ENCODE measurements at places on chromosomes 5 and 9.

GRCh38 chr9:121786543-121786948 is 135.1 kb downstream of the DAB2IP start:
- no peak for DNase-seq

- DNase-seq, result no peak
Observed at GRCh38 chr5:144307736-144308135, 137.1 kb downstream of the KCTD16 start.

DNA sequence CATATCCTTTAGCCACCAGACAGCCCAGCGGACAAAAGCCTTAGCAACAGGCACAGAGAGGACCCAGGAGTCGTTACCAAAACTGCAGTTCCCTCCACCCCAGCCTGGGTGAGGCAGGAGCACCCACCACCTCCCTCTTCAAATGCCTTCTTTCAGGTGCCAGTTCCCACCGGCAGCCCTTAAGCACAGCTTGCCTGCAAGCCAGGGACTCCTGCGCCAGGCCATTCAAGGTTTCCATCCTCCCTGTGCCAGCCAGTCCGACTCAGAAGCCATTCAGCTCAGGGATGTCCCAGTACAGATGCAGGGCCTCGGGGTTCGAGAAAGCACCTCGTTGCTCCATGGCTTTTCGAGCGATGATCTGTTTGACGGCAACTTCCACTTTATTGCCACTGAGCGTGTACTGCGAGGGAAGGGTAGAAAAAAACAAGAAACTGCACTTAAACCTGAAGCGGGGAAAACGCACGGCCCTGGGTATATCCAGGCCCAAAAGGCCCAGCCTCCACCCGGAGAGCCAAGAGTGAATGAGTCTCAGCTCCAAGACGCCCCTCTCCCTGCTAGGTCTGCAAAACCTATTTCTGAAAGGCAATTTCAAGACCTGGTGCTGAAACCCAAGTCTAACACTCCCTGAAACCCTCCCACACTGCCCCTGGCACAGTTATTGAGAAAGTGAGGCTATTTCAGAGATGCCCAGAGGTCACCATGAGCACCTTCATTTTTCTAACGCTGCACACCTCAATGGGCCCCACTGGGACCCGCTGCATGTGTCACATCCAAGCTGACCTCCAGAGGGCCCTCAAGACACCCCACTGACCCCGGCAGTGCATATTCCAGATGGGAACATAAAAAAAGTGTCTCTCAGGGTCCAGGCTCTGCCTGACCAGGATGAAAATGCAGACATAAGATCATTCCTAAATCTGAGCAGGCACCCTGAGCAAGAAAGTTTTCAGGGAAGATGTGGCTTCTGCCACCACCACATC is 36.8 kb upstream of the ZNF354A start:
- DNase-seq, result no peak

- no peak for DNase-seq
Observed at GRCh38 chr5:160978944-160979343, 126.9 kb upstream of the ATP10B start.

- DNase-seq, result no peak
Observed at GRCh38 chr5:167790462-167791260, 500.8 kb upstream of the WWC1 start.

- DNase-seq, result no peak
Observed at GRCh38 chr9:90870621-90871326, 69.2 kb downstream of the SYK start.

DNA sequence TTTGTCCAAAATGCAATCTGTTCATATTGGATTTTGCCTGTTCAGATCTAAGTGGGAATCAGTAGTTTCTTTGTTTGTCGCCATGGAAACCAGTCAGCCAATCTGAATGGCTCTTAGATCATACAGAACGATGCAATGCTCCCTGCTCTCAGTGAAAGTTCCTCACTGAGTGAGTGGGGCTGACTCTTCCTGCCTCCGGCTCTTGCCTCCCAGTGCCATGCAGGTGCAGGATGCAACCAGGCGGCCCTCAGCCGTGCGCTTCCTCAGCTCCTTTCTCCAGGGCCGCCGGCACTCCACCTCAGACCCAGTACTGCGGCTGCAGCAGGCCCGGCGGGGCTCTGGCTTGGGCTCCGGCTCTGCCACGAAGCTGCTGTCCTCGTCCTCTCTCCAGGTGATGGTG is at the start of gene PTPDC1:
PTPDC1 (plus strand) TSS at position 151 of the 400 bp plus-strand sequence; CDS start at position 218, 67 bp downstream.
- peak; percentile 65 for DNase-seq

DNA sequence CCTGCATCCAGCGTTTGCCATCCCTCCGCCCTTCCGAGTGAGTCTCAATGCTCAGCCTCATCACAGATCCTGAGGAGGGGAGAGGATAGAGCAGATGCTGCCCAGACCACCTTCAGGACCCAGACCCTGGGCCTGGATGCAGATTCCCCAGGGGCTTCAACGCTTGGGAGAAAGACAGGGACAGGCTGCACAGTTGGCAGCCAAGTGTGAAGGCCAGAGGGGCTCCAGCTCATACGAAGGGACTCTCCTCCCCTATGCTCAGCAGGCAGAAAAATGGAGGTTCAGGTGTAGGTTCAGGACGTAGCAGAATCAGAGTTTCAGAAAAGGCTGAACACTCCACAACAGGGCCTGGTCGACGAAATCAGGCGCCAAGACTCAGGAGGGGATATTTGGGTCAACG is 378.5 kb upstream of the IRX1 start:
- DNase-seq, result no peak

GRCh38 chr9:31536471-31536870 is 848.0 kb upstream of the ACO1 start:
- DNase-seq, result no peak

- DNase-seq, result no peak
Observed at GRCh38 chr9:77710316-77710715, 62.2 kb upstream of the GNA14 start.

- DNase-seq, result no peak
Observed at GRCh38 chr9:77663754-77664153, 15.6 kb upstream of the GNA14 start.

GRCh38 chr5:38404667-38405276 is 146.4 kb downstream of the EGFLAM start:
- DNase-seq, result no peak

DNA sequence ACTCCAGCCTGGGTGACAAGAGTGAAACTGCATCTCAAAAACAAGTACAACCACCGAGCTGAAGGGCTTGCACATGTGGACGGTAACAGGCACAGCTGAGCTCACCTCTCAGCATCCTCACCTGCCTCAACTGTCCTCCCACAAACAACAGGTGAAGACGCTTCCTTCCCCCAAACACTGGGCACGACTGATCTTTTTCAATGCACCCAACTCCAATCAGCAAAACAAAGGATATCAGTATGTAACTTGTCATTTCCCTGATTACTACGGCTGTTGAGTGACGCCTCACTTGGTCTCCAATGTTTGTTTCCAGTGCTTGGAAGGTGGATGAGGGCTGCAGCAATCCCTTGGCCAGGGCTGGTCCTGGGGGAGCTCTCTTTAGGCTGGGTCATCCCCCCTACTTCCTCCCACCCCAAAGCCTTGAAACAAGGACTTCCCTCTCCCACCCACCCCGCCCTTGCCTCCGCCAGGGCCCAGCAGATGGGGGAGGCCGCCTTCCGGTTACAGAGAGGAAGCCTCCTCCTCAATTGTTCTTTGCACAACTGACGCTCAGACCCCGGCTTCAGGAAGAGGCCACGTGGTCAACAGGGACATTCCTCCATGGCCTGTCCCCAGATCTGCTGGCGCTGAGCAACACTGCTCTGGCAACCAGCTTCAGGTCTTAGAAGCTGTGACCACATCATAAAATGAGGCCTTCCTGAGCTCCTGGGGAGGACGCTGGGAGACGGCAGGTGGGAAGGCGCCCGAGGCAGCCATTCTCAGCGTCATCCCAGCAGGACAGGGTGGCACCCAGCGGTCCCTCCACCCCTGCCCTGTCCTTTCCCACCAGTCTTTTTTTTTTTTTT is 5.9 kb downstream of the FAM78A start:
- no peak for DNase-seq

- no peak for DNase-seq
Observed at GRCh38 chr9:76984486-76984885, 35.0 kb upstream of the FOXB2 start.

DNA sequence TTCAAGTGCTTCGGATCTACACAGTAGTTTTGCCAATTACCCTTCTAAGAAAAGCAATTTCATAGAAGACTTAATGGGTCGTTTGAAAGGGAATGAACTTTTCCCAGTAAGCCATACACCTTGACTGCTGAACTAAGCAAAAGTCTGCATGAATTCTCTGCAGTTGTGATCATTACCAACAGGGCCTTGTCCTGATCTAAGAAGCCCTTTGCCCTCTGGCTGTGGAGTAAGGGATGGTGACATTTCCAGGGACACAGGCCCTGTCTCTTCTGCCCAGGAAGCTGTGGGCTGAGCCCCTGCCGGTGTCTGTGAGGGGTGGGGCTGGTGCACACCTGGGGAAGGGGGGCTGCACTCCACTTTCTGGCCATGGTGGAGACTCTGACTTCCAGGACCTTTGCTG is 30.5 kb downstream of the ZDHHC11 start:
- DNase-seq, result no peak

DNA sequence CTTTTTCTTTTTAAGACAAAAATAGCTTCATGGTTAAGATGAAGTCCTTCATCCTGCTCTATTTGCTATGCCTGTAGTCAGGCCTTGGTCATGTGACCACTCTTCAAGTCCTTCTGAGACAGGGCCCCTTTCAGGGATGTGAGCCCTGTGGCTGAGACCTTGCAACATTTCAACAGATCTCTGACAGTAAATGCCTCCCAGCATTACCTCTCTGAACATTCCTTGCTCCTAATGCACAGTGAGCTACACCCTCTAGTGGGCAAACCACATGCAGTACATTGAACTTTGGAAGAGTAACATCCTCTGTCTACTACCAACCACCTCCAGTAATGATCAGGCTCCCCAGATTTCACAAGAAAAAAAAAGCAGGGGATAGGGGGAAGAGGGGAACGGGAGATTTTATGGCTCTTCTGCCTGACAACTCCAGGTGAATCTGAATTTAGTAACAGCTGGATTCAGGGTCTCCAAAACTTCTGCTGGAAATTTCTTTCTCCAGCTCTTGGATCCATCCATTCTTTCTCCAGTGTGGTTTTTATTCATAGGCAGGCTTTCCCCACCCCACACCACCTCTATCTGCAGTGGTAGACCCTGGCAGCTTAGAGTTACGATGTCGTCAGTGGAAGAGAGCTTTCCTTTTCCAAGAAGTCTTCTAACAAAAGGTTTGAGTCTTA is 8.9 kb upstream of the FBXO38 start:
- peak; percentile 5 for DNase-seq

DNA sequence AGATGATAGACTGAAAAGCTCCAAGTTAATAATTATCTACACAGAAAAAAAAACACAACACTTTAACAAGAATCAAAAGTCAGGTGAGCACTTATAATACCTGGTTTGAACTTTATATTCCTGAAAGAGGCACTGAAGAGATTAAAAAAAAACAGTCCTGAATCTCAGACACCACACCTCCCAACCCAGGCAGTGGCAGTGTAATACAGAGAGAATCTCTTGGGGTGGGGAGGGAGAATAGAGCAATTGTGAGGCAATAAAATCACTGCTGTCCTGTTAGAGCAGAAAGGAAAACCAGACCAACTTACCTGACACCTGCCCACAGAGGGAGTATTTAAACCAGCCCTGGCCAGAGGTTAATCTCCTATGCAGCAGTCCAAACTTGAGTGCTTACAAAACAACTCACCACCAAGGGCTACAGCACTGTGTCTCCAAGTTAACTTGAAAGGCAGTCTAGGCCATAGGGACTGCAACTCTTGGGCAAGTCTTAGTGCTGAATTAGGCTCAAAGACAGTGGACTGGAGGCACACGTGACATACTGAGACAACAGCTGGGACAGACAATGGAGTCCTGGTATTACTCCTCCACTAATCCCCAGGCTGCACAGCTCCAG is 54.2 kb downstream of the SLCO4C1 start:
- DNase-seq, result no peak

DNA sequence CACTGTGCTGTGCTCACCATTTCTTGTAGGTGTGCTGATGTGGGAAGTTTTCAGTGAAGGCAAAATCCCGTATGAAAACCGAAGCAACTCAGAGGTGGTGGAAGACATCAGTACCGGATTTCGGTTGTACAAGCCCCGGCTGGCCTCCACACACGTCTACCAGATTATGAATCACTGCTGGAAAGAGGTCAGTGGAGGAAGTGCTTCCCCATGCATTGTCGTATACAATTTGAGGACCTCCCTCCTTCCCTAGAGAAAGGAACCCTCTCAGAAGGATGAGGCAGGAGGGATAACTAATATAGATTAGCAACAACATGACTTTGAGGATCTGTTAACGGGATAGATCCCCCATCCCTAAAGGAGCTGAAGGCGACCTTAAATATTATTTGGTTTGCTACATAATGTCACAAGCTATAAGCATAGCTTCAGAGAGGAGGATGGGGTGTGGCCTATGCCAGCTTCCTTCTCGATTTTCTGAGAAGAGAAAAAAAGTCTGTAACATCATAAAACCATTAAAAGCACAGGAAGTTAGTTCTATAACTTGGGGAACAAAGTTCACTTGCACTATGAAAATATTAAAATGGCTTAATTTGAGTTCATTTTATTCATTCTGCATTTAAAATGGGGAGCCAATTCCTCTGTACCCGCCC is 17.0 kb upstream of the CYFIP2 start:
- no peak for DNase-seq

DNA sequence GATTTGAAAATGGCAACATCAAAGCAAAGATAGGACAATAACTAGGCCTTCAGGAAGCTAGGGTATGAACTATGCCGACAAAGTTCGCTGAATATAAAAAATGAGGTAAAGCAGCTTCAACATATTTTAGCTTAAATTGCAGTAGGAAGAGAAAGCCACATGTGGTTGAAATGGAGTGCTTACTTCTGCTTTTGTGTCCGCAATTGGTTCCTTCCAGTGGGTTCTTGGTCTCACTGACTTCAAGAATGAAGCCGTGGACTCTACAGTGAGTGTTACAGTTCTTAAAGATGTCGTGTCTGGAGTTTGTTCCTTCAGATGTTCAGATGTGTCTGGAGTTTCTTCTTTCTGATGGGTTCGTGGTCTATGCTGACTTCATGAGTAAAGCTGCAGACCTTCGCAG is 95.2 kb downstream of the APTX start:
- DNase-seq, result no peak

DNA sequence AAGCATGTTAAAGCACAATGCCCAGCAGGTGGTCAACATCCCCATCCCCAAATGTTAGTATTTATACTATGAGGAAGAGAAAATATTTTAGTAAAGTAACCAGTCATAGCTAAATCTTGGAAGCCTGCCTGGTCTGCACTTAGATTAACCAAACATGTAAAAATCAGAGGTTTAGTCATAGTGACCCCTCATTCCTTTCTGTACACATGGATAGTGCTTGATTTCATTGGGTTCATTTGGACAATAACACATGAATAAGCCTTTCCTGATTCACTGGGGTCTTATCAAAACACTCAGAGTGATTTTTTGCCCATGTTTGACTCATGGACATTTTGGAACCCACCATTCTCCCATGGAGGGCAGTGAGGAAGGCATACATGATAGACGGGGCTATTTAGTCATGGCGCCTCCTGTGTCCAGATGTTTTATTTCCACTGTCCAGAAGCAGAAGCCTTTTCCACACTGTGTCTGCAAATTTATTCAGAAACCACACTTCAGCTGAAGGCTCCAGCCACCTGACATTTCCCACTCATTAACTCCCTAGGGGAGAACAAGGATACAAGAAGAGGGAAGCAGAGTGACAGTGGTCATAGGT is 32.5 kb downstream of the OR1J1 start:
- DNase-seq, result no peak

GRCh38 chr5:139675213-139675612 is 27.1 kb downstream of the CXXC5 start:
- DNase-seq, result no peak
